ENCODE measurements at places on chromosomes 1 and 21.
A peak's percentile ranks its signal among the peaks of the same experiment; 100 is the strongest.

DNA sequence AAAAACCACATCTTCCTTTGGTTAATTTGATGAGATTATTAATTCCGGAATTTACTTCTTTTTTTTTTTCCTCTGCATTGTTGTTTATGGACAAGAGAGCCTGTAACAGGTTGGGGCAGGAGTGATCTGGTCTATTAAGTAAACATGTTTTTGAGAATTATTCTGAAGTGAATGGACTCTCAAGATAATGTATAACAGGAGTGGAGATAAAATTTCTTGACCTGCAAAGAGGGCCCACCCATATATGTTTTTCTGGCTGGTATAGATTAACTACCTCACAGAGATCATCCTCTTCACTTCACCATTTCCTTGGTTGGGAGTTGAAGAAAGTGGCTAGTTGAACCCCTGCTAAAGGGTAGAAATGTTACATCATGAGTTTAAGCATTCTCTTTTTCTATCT, 10.7 kb downstream of the DDI2 start:
- no peak for DNase-seq

DNA sequence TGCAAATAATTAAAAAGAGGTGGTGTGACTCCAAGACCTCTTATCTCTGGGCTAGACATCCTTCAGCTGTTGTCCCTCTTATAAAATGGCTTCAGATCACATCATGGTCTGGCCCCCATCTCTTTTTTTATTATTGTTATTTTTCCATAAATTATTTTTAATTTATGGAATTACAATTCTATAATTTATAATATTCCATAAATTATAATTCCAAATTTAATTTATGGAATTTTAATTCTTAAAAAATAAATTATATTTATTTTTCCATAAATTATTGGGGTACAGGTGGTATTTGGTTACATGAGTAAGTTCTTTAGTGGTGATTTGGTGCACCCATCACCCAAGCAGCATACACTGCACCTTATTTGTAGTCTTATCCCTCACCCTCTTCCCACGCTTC, 65.9 kb upstream of the GJA5 start:
- no peak for DNase-seq

DNA sequence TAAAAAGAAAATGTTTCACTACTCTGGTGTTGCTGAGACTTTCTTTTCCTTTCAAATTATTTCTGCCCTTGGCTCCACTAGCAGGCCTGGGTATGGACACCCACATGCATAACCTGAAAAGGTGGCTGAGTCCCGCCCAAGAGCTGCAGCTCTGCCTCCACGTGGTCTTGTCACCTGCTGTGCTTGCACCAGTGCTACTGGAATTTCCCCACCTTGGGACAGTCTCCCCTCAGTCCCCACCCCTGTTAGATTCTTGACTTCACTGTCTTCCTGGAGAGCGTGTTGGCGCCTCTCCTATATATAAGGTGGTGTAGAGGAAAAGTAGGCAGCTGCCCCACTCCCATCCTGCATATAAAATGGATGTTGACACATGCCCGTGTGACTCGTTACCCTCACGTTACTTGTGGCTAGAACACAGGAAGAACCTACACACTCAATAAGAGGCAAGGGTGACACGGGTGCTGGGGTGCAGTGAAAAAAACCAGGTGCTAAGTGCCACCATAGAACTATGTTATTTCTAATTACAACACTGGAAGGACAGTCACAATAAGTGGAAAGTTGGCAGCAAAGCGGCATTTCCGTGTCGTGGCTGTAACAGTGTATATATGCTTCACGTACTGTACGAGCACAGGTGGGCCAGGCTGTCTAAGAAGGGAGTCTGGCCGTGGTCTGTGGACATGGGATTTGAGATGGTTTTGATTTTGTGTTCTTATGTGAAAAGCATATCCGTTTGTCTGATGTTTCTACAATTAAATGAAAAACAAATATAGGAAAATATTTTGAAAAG, 61.0 kb downstream of the POFUT2 start:
- no peak for DNase-seq

DNA sequence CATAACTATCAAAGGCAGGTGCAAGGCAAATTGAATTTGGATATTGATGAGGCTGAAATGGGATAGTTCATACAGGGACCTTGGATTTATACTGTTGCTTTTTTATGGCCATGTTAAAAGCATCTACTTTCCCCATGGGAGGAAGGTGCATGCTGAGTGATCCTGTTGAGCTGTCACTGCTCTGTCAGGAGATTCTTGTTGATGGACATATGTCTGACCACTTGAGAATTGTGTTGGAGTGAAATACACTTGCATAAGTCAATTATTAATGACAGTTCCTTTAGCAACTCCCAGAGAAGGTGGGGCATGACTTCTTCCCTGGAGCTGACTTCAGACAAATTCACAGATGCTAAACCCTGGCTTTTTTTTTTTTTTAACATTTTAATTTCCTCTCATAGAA, 58.4 kb upstream of the DYNLT5 start:
- DNase-seq = no peak

GRCh38 chr1:11707621-11708276, 16.2 kb downstream of the DRAXIN start:
- no peak for DNase-seq

DNA sequence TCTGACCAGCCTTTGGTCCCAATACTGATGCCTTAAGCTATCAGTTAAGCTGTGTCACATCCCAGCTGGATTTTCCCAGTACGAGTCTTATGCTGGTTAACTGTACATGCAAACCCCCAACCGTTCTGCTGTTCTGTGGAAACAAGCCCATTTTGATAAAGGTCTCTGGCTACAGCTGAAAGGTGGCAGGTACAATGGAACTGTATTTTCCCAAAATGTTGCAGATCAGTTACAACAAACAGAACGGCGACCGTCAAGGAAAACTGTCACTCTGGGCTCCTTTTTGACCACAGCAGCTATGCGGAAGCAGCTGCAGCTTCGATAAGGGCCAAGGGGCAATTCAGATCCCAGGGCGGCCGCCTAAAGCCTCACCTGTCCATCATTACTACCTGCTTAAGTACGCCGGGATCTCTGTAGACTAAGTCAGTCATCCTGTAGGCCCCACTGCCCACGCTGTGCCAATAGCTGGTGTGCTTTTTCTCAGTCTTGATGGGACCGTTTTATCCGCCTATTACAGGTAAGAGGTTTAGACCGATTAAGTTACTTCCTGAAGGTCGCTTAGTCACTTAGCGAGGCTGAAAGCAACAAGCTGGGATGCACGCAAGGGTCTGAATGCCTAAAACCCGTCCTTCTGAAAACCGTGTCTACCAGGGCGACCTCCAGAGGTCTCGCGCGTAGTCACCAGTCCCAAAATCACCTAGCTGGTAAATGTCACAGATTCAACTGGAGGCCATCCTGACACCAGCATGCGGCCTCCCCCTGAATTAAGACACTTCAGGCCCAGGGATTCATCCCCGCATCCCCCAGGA, 11.1 kb upstream of the RAB42 start:
- peak; percentile 62 for DNase-seq

GRCh38 chr1:155324037-155324716, 3.5 kb downstream of the RUSC1 start:
- peak; percentile 91 for DNase-seq

DNA sequence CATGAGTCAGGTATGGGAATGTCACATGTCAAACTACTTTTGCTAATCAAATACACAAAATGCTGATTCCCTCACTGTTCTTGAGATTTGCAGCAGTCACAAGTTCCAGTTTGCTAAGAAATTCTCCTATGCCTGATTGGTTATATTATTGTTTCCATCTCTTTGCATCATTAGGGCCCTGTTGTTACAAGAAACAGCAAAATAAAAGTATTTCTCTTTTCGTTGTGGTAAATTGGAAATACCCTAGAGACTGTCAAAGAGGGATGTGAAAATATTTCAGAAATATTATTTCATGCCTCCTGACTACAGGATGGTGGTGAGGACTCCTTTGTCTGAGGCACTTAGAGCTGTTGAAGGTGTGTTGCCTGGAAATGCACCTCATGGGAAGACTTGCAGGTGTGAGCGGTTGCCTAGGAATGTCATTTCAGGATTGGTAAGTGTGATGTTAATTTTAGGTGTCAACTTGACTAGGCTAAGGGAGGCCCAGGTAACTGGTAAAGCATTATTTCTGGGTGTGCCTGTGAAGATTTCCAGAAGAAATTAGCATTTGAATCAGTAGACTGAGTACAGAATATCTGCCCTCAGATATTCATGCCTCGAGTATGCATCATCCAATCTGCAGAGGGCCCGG, 117.4 kb downstream of the ROR1 start:
- no peak for DNase-seq

DNA sequence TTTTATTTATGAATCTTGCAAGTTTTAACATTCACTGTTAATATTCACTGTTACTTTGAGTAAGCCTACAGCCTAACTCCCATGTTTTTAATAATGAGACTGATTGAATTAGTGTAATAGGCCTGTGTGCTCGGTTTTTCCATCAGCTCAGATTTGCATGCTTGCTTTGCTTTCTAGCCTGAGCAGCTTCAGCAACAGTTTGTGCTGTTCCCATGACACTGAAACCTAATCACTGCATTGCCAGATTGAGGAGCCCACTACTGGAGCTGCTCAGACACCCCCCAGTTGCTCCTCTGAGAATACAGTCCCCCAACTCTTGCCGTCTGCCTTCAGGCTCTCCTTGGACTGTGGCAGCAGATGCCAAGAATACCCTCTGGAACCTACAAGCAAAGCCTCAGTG, 695.4 kb downstream of the BRINP3 start:
- DNase-seq = no peak

GRCh38 chr1:39484564-39484963, 6.9 kb upstream of the BMP8A start:
- no peak for DNase-seq

- DNase-seq = no peak
Measured at GRCh38 chr1:85091671-85092280, 43.5 kb upstream of the MCOLN3 start.

- no peak for DNase-seq
Measured at GRCh38 chr1:242086706-242087105, 87.8 kb upstream of the MAP1LC3C start.

DNA sequence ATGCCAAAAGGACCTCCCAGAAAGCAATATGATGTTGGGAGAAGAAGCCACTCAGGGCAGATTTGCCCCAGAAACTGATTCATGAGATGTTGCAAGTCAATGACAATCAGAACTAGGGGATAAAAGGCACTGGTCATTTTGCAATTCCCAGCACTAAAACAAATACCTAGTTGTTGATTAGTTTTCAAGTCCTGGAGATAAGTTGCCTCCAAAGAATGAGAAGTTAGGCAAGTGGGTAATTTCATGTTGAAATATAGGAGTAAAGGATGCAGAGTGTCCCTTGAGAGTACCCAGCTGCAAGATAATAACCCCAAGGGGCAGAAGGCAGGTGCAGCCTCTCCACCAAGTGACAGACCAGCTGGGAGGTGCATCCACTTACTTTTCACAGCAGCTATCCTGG, 363.6 kb downstream of the PBX1 start:
- DNase-seq = no peak

- no peak for DNase-seq
Measured at GRCh38 chr1:226373376-226373775, 34.5 kb downstream of the PARP1 start.

- DNase-seq = no peak
Measured at GRCh38 chr1:31510853-31511789, 65.2 kb upstream of the TINAGL1 start.

DNA sequence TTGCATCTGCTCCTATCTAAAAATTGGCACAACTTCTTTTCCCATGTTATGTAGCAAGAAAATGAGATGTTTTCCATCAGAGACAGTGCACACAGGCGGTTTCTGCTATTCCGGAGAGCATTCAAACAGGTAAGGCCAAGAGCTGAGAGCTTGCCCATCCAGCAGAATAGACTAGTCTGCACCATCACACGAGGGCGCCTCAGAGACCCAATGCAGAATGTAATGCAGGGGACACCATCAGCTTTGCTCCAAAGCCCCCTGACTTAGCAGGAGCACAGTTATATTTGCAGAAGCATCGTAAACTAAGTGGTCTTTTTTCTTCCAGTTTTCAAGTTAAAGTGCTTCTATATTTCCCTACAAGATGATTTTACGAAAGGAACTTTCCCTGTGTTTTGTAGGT, 4.7 kb downstream of the IL24 start:
- DNase-seq = no peak

DNA sequence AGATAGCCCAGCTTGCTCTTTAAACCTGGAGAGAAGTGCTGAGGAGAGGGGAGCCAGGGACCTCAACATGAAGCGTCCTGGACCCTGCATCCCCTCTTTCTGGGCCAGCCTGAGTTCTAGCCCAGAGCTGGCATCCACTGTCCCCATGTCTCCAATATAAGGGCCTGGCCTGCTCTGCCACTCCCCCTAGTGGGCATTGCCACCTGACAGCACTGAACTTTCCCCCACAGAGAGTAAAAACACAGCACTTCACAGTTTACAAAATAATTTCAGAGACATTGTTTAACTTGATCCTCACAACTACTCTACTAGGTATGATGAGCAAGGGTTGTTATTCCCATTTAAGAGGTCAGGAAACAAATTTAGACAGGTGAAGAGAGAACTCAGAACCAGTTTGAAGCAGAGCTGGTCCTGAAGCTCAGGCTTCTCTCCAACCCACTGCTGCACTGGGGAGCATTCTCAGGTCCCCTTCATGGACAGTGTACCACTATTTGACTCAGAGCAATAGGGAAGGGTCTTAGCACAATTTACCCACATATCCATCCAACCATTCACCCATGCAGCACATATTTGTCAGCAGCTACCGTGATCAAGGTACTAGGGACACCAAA, 151.2 kb downstream of the DMRTA2 start:
- peak; percentile 2 for DNase-seq

DNA sequence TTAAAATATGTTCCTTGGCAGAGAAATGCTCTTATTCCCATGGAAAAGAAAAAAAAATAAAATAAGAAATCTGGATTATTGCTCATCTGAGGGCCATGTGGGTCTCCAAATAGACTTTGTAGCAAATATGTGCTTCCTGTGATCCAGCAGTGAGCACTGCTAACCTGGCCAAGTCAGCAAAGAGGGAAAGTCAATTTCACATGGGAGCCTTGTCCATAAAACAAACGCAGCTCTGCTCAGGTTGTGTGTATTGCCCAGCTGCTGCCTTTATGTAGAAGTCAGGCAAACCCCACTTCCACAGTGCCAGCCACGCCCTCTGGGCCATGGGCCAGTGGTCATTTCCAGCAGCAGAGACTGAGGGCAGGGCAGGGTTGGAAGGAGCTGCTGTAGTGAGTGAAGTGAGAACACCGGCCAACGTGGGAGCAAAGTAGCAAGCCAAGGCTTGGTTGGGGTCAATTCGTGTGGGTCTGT, 174.3 kb downstream of the LYPLAL1 start:
- no peak for DNase-seq

- no peak for DNase-seq
Measured at GRCh38 chr1:235865565-235866204, 1.0 kb downstream of the LYST start.

- DNase-seq = no peak
Measured at GRCh38 chr1:219184337-219184736, 10.7 kb downstream of the LYPLAL1 start.

GRCh38 chr1:8020032-8020431, 6.1 kb downstream of the ERRFI1 start:
- DNase-seq = no peak

GRCh38 chr1:204267191-204267601, 53.4 kb upstream of the GOLT1A start:
- DNase-seq = peak; percentile 68
